Stimulated activated CD4-positive, alpha-beta T cell treated with anti-CD3 and anti-CD28 coated beads, TNF-alpha, amount 100 ng/mL, for 1 hour (primary cell): ENCODE measurements at places on chromosomes 1 and 21.

- DNase-seq, result no peak
These were observed 25.8 kb upstream of the LRRN2 start for GRCh38 chr1:204711103-204711946.

DNA sequence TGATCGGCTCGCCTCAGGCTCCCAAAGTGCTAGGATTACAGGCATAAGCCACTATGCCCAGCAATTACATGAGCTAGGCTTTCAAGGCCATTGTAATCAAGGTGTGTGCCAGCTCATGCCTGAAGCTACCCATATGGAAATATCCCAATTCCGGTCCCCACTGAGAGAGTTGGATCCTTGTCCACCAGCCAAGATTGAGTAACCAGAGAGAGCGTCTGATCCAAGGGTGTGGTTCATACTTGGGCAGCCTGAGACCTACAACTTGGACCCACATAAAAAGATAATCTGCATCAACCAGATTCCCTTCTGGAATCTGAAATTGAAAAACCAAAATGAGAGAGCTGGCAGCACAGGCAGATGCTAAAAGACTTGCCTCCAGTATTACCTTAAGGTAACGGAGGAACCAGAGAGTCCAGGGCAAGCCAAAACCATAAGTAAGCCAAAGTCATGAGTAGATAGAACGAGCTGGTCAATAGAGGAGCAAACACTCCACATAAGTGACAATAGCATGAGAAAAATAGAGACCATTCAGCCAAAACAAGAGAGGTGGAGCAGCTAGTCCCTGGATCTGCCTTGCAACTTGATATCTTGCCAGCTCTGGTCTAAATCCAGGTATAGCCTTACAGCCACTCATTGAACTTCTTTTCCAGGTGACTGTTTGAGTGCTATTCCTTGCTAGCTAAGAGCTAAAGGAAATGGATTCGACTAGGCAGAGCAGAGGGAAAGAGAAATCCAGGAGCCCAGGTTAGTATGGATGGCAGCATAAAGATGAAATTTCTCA lies 63.8 kb upstream of the ATP1A1 start:
- DNase-seq, result no peak

DNA sequence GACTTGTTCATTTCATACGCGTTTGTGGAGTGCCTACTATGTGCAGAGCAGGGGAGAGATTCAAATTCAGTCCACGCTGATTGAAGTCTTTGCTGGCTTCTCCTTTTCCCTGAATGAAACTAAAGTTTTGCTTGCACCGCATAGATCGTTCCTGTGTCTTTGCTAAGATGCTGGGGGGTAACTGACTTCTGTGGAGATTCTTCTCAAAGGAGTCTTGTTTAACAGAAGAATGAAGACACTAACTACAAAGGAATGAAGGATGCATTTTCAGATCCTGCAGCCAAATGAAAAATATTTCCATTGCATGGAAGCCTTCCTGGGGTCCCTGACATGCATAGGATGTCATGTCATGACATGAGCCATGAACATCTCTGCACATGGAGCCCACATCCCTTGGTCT lies 26.9 kb upstream of the H6PD start:
- no peak for DNase-seq

DNA sequence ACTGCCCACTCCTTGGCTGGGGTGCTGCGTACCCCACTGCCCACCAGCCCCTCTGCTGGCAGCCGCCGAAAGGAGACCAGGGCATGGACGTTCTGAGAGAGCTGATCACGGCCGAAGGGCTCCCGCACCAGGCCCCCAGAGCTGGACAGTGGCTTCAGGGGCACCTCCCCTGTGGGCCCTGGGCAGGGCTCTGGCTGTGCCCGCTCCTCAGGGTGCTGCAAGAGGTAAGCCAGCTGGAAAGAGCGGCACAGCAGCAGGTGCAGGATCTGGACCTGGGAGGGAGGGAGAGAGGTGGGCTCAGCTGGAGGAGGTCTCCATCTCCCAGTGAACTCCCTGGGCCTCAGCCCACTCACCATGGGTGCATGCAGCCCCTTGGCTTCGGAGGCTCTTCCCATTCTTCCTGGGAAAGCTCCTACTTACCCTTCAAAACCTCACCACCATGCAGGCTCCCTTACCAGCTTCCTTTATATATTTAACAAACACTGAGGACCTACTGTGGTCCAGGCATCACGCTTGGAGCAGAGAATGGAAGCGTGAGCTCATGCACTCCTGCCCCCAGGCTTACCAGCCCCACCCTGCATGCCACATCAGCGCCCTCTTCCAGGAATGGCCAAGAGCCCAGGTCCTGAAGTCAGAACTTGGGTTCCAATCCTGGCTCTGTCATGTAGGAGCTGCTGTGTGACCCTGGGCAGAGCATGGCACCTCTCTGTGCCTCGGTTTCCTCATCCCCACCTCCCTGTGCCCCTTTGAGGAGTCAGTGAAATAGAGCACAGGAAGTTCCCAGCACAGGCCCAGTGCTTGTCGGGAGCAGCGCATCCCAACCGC lies 6.8 kb upstream of the KIF17 start:
- DNase-seq, result no peak

DNA sequence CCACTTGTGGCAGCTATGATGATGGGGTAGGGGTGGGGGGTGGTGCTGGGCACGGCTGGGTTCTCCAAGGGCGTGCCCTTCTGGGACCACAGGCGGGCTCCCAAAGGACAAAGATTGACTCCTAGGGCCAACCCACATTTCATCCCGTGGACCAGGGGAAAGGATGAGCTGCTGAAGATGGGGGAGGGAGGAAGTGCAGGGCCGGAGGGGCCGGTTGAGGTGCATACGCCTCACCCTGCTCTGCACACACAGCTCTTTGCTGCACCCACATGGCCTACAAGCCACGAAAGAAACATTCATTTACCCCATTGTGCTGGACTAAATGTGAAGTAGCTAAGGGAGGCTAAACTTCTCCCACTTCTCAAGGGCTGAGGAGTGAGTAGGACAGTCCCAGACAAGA lies 34.2 kb upstream of the GNPAT start:
- no peak for DNase-seq

DNA sequence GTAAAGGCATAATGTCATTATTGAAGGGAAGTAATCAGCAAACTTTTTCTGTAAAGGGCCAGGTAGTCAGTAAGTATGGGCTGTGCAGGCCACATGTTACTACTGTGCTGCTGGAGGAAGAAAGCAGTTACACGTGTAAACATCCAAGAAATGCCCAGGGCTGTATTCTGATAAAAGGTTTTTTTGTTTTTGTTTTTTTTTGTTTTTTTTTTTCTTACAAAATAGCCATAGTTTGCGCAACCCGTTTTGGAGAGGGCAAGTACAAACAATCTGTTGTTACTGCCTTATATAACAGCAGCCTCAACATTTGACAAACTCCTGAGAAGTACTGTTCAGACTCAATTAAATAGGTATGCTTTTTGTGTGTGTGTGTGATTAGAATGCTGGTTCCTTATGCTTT lies 26.7 kb upstream of the MTMR11 start:
- DNase-seq, result no peak
